ENCODE measurements at places on chromosomes 16 and 17.

- no peak for DNase-seq
- H3K4me1 ChIP-seq, result peaks cover 10% of the 10 kb centered on the region
- H3K36me3 ChIP-seq, result no peaks in the 10 kb centered on the region
- no peak overlapping the region for H3K27ac ChIP-seq
These were observed 2.9 kb downstream of the C17orf67 start for GRCh38 chr17:56830726-56831368.

DNA sequence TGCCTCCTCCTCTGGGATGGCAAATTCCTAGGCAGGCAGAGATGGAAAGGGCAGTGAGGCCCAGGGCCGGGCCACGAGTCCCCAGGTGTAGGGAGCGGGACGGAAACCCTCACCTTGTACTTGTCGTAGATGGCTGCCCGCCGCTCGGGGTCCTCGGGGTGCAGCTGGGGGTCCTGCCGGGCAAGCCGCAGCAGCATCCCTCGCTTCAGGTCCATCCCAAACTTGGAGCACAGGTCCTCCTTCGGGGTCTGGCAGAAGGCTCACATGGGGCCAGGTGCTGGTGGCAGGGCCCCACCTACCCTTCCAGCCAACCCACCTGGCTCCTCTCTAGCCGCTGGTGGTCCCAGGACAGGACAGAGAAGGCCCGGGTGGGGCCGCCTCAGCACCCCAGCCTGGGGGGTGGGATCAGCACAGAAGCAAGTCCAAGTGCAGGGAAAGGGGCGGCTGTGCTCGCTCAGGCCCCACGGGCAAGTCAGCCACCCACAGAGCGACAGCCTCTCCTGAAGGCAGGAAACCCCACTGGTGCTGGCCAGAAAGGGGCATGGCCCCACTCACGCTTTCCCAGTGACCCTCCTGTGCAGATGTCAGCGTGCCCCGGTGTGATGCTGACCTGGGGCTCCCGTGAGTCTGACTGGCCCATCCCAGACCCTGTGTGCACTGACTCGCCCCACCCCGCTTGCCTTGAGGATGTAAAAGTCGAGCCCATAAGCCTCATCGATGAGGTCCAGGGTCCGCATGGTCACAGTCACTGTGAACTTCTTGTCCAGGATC, 1.8 kb downstream of the MRPL28 start:
- H3K4me1 ChIP-seq, result peaks cover 4% of the 10 kb centered on the region
- no peak overlapping the region for H3K27ac ChIP-seq
- H3K4me3 ChIP-seq, result no peak overlapping the region
- no peak for DNase-seq

- H3K36me3 ChIP-seq, result no peaks in the 10 kb centered on the region
- H3K4me1 ChIP-seq, result no peaks in the 10 kb centered on the region
- DNase-seq, result no peak
- H3K27ac ChIP-seq, result no peak overlapping the region
- peaks cover 6% of the 10 kb centered on the region for H3K27me3 ChIP-seq
These were observed 71.1 kb downstream of the IRX3 start for GRCh38 chr16:54215471-54215870.

GRCh38 chr17:74637265-74637664, 13.7 kb upstream of the CD300E start:
- H3K27ac ChIP-seq, result no peak overlapping the region
- H3K4me1 ChIP-seq, result peaks cover 20% of the 10 kb centered on the region
- no peaks in the 10 kb centered on the region for H3K27me3 ChIP-seq
- DNase-seq, result no peak
- H3K4me3 ChIP-seq, result no peak overlapping the region

DNA sequence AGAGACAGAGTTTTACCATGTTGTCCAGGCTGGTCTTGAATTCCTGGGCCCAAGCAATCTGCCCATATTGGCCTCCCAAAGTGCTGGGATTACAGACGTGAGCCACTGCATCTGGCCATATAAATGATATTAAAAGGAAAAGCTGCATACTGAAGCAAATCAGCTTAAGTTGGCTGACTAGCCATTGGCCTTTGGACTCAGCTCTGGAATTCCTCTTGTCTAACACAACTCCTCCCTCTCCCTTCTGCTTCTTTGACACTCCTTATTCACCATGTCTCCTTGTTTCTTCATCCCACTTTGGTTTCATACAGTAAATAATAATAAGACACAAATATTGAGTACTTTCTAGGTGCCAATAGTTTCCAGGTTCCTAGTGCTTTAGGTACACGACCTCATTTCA, 7.5 kb downstream of the KRT12 start:
- H3K27ac ChIP-seq, result no peak overlapping the region
- no peaks in the 10 kb centered on the region for H3K27me3 ChIP-seq

DNA sequence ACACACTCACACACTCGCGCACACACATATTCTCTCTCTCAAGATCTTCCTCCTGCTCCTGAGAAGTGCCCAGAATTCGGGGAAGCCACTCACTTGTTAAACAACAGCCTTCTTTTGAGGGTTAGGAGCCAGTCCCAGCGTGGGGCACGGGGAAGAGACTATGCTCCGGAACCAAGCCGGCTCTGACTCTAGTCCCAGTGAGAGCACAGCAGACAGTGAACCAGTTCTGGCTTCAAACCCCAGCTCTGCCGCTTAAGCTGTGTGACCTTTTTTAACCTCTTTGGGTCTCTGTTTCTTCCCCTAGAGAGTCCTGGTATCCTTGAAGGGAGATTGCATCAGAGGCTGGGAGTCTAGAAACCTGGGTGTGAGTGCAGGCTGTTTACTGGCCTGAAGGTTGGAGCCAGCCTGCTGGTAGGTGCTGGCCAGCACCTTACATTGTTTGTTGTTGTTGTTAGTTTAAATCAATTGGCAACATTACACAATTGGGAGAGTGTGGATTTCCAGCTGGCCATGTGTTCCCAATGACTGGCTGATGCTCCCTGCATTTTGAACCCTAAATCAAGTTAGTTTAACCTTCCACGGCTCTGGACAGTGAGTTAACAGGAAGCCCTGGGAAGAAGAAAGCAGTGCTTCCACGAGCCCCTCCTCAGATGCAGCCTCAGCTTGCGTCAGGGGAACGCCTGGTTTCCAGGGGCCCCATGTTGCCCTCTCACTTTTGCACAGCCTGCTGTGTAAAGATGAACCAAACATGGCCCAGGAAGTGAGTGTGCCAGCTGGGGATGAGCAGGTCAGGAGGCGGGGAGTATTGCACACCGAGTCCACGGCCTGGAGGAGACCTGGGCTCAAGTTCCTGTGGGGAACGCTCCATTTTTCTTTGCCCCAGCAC, 71.5 kb downstream of the GAS7 start:
- no peak overlapping the region for H3K4me3 ChIP-seq
- H3K27me3 ChIP-seq, result no peaks in the 10 kb centered on the region
- H3K4me1 ChIP-seq, result peaks cover 27% of the 10 kb centered on the region
- peak; percentile 19 for DNase-seq

- H3K27me3 ChIP-seq, result no peaks in the 10 kb centered on the region
- no peaks in the 10 kb centered on the region for H3K36me3 ChIP-seq
- DNase-seq, result no peak
- H3K4me3 ChIP-seq, result no peak overlapping the region
- H3K27ac ChIP-seq, result no peak overlapping the region
These were observed 337.4 kb upstream of the HSBP1 start for GRCh38 chr16:83470416-83470815.

- peak overlapping the region; percentile 86 for H3K27ac ChIP-seq
- DNase-seq, result peak; percentile 29
- H3K27me3 ChIP-seq, result no peaks in the 10 kb centered on the region
- peak overlapping the region; percentile 21 for H3K4me3 ChIP-seq
- peaks cover 35% of the 10 kb centered on the region for H3K4me1 ChIP-seq
- H3K36me3 ChIP-seq, result peaks cover 15% of the 10 kb centered on the region
These were observed 90.6 kb downstream of the TOX3 start for GRCh38 chr16:52456368-52456767.

DNA sequence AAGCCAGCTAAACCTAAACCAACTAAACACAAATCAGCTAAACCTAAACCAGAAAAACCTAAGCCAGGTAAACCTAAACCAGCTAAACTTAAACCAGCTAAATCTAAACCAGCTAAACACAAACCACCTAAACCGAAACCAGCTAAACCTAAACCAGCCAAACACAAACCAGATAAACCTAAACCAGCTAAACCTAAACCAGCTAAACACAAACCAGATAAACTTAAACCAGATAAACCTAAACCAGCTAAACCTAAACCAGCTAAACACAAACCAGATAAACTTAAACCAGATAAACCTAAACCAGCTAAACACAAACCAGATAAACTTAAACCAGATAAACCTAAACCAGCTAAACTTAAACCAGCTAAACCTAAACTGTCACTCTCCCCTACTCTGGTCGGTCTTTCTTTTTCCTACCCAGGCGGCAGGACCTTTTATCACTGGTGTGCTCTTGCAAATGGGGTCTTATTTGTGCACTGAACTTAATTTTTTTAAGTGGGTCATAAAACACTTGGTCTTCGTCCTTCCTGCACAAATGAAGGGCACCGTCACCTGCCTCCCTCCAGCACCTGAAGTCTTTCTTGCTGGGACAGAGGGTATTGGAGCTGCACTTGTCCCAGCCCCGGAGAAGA, 7.2 kb downstream of the EVPL start:
- DNase-seq, result no peak
- no peak overlapping the region for H3K27ac ChIP-seq
- no peaks in the 10 kb centered on the region for H3K36me3 ChIP-seq
- H3K4me1 ChIP-seq, result no peaks in the 10 kb centered on the region
- H3K4me3 ChIP-seq, result no peak overlapping the region

- no peaks in the 10 kb centered on the region for H3K36me3 ChIP-seq
- no peaks in the 10 kb centered on the region for H3K4me1 ChIP-seq
- no peak overlapping the region for H3K27ac ChIP-seq
- no peak overlapping the region for H3K4me3 ChIP-seq
- DNase-seq, result no peak
These were observed 141.3 kb upstream of the NETO2 start for GRCh38 chr16:47284999-47285398.

DNA sequence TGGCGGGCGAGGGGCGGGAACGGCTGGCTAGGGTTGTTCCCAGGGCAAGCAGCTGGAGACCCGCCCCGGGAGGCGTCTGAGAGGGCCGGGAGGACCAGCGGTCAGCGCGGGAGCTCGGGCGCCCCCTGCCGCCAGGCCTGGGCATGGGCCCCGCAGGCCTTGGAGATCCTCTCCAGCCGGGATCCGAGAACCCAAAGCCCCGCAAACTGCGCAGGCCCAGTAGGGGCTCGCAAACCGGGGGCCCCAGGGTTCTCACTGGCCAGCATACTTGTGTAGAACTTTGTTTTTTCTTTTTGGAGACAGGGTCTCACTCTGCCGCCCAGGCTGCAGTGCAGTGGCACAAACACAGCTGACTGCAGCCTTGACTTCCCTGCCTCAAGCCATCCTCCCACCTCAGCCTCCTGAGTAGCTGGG, 20.8 kb upstream of the ZNF423 start:
- peak overlapping the region; percentile 26 for H3K4me3 ChIP-seq
- no peak overlapping the region for H3K27ac ChIP-seq
- H3K36me3 ChIP-seq, result no peaks in the 10 kb centered on the region
- H3K4me1 ChIP-seq, result peaks cover 29% of the 10 kb centered on the region
- H3K27me3 ChIP-seq, result no peaks in the 10 kb centered on the region

GRCh38 chr17:11086646-11087340, 154.2 kb upstream of the SHISA6 start:
- H3K27ac ChIP-seq, result no peak overlapping the region
- no peaks in the 10 kb centered on the region for H3K27me3 ChIP-seq
- peaks cover 10% of the 10 kb centered on the region for H3K4me1 ChIP-seq
- no peaks in the 10 kb centered on the region for H3K36me3 ChIP-seq

DNA sequence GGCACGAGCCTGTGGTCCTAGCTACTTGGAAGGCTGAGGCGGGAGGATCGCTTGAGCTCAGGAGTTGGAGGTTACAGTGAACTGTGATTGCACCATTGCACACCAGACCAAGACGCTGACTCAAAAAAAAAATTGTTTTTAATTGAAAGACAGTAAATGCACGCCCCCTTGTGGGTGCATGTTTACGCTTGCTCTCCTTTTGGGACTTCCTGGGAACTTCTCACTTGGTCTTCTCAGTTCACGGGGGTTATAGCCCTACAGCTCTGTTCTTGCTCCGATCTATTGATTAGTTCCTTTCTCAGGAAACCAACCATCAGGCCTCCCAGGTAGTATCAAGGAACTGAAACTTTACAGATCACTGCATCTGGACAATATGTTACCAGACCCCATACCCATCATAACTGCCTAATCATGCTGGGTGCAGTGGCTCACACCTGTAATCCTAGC, 14.2 kb upstream of the RIPOR1 start:
- H3K27ac ChIP-seq, result no peak overlapping the region
- H3K27me3 ChIP-seq, result peaks cover 22% of the 10 kb centered on the region
- peak; percentile 83 for DNase-seq
- no peaks in the 10 kb centered on the region for H3K36me3 ChIP-seq
- H3K4me3 ChIP-seq, result no peak overlapping the region

DNA sequence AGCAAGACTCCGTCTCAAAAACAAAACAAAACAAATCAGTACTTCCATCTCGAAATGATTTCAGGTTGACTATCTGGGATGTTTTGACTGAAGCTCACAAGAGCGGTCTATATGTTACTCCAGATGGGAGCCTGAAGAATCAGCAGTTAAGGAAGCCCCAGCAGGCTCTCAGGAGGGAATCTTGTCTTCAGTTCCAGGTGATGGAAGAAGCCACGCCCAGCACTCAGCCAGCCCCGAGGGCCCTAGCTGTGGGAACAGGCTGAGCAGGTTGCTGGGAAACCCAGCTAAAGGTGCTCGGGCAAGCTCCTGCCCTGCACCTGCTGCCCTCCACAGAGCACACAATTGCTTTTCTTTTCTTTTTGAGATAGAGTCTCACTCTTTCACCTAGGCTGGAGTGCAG, 32.4 kb downstream of the WIPI1 start:
- no peak overlapping the region for H3K4me3 ChIP-seq
- no peak overlapping the region for H3K27ac ChIP-seq
- peak; percentile 1 for DNase-seq
- H3K4me1 ChIP-seq, result peaks cover 8% of the 10 kb centered on the region

GRCh38 chr16:25065899-25066298, 45.6 kb upstream of the LCMT1 start:
- DNase-seq, result no peak
- H3K4me3 ChIP-seq, result no peak overlapping the region
- H3K27ac ChIP-seq, result no peak overlapping the region
- peaks cover 40% of the 10 kb centered on the region for H3K27me3 ChIP-seq

GRCh38 chr16:66905633-66906539, 12.8 kb downstream of the CDH16 start:
- no peak overlapping the region for H3K4me3 ChIP-seq
- no peaks in the 10 kb centered on the region for H3K4me1 ChIP-seq
- H3K27ac ChIP-seq, result no peak overlapping the region
- DNase-seq, result peak; percentile 54
- no peaks in the 10 kb centered on the region for H3K27me3 ChIP-seq

GRCh38 chr17:3157218-3157617, 29.9 kb upstream of the OR1G1 start:
- no peak overlapping the region for H3K27ac ChIP-seq
- DNase-seq, result no peak
- no peaks in the 10 kb centered on the region for H3K36me3 ChIP-seq
- H3K27me3 ChIP-seq, result no peaks in the 10 kb centered on the region

- H3K36me3 ChIP-seq, result no peaks in the 10 kb centered on the region
- no peaks in the 10 kb centered on the region for H3K27me3 ChIP-seq
- DNase-seq, result peak; percentile 36
- peaks cover 26% of the 10 kb centered on the region for H3K4me1 ChIP-seq
- no peak overlapping the region for H3K27ac ChIP-seq
- peak overlapping the region; percentile 64 for H3K4me3 ChIP-seq
These were observed 656 bp upstream of the GEMIN4 start for GRCh38 chr17:752620-753219.

- no peak for DNase-seq
- H3K27me3 ChIP-seq, result no peaks in the 10 kb centered on the region
- H3K4me3 ChIP-seq, result no peak overlapping the region
- no peak overlapping the region for H3K27ac ChIP-seq
These were observed 26.8 kb downstream of the BRIP1 start for GRCh38 chr17:61836266-61837174.

GRCh38 chr16:60929-61878, 7.6 kb downstream of the SNRNP25 start:
- H3K4me3 ChIP-seq, result no peak overlapping the region
- no peak overlapping the region for H3K27ac ChIP-seq
- no peaks in the 10 kb centered on the region for H3K36me3 ChIP-seq
- no peak for DNase-seq

Measured in neural progenitor cell (in vitro differentiated cells).